Cortex of kidney (tissue), 1 donor: ENCODE measurements at places on chromosomes 11 and 22.

GRCh38 chr22:34113381-34113780, 193.1 kb upstream of the LARGE1 start:
- no peak for DNase-seq

DNA sequence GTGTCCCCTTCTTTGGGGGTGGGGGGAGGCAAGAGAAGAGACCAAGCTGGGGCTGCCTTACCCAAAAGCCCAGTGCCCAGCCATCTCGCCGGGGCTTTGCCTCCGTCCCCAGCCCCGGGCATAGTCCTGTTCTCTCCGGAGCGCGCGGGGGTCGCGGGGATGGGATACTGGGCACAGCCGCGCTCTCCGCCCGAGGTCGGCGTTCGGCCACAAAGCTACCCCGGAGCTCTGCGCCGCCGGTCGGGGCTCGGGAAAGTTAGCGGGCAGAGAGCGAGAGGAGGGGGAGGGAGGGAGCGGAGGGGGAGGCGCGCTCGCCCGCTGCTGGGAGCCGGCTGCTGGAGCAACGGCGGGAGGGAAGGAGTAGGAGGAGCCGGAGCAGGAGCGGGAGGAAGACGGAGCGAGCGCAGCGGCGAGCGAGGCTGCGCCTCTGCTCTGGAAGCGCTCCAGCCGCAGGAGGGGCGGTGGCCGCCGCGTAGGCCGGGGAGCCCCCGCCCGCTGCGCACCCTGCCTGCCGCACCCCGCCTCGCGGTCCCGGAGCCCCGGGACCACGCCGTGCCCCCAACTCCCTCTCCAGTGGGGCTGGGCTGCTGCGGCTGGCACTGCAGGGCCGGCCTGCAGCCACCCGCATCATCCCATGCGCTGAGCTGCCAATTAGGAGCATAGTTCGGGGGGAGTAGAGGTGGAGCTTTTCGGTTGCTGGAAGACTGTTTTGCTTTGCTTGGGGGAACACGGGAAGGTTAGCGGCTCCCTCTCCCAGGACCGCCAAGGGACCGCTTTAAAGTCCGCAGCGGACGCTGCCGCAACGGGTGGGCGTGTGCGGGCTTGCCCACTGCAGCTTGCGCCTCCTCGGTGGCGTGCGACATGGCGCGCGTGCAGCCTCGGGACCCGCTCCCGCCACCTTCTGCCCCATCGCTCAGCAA, at the start of gene SCN4B:
Gene SCN4B (minus strand): TSS at position 272 of the 920 bp plus-strand sequence. CDS start 150 bp downstream, at position 122.
- DNase-seq, result no peak

DNA sequence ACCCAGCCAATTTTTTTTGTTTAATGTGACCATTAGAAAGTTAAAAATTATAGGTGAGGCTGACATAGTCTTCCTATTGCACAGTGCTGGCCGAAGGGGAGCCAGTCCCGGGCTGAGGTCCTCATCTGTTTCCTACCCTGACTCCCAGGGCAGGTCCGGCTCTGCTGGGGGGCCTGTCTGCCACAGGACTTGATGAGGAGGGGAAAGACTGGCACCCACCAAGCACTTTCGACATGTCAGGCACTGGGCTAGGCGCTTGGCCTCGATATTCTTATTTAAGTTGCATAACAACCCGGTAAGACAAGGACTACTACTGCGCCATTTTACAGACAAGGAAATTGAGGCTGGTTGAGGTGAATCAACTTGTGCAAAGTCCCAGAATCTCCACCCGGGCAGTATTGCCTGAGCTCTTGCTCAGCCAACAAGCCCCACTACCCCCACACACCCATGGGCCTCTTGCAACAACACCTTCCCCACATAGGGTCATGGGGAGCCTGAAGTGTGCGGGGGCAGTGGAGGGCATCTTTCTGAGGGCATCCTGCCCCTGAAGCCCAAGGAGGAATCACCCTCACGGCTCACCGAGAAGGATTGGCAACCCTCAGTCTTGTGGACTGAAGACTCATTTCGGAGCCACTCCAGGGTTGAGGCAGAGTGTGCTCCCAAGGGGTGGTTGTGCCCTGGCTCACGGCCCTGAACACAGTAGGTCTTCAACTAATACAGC, 62.7 kb upstream of the LINC01488 start:
- DNase-seq, result no peak

DNA sequence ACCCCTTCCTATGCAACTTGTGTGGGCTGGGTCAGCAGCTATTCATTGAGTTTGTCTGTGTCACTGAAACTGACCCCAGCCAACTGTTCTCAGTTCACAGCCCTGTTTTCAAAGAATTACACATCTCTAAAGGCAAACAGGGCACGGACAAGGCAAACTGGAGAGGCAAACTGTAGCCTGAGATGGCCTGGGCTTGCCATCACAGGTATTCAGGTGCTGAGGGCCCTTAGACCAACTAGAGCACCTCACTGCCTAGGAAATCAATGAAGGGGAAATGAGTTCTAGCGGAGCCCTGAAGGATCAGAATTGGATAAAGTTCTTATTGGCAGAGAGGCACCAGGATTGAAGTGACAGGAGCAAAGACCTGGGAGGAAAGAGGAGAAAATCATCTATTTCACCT, 24.0 kb downstream of the PIK3IP1 start:
- DNase-seq, result no peak

- DNase-seq, result no peak
Observed at GRCh38 chr22:46583571-46583970, 36.6 kb upstream of the GRAMD4 start.
